ENCODE measurements at places on chromosomes 1 and 21.

DNA sequence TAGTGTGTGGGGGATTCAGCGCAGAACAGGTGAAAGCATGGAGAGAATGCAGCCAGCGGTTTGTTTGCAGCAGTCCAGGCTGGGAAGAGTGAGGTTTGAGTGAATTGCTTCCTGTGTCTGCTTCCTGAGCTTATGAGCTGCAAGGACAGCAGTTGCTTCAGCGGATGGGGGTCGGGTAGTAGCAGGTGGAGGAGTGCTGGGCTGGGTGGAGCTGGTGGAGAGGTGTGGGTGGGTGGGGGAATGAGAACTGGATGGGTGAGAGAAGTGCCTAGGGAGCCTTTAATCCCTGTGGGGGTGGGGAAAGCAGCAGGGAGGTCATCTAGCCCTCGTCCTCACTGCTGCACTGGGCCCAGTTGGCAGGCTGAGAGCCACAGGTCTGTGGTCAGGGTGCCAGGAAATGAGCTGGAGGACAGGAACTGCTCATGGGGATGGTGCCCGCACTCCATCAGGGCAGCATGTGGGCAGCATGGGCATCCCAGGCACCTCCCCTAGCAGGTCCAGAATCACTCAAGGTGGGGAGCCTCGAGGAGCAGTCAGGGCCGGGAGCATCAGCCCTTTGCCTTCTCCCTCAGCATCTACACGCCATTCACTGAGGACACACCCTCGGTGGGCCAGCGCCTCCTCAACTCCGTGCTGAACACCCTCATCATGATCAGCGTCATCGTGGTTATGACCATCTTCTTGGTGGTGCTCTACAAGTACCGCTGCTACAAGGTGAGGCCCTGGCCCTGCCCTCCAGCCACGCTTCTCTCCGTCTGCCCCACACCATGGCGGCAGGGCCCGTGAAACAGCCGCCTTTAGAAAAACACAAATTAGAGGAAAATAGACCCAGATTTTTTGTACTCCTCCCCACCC is 14.8 kb downstream of the PSEN2 start:
- DNase-seq = no peak

DNA sequence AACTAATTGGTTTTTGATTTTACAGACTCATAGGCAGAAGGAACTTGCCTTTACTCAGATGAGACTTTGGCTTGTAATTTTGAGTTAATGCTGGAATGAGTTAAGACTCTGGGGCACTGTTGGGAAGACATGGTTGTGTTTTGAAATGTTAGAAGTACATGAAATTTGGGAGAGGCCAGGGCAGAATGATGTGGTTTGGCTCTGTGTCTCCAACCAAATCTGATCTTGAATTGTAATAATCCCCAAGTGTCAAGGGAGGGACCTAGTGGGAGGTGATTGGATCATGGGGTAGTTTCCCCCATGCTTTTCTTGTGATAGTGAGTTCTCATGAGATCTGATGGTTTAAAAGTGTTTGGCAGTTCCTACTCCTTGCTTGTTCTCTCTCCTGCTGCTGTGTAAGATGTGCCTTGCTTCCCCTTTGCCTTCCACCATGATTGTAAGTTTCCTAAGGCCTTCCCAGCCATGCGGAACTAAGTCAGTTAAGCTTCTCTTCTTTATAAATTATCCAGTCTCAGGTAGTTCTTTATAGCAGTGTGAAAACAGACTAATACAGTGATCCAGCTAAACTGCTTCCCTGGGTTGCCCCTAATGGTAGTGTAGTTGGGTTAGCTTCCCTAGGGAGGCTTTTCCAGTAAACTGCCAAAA is 10.2 kb downstream of the CPT2 start:
- DNase-seq = peak; percentile 9

GRCh38 chr21:27382404-27382803 is 415.5 kb upstream of the ADAMTS5 start:
- DNase-seq = no peak

DNA sequence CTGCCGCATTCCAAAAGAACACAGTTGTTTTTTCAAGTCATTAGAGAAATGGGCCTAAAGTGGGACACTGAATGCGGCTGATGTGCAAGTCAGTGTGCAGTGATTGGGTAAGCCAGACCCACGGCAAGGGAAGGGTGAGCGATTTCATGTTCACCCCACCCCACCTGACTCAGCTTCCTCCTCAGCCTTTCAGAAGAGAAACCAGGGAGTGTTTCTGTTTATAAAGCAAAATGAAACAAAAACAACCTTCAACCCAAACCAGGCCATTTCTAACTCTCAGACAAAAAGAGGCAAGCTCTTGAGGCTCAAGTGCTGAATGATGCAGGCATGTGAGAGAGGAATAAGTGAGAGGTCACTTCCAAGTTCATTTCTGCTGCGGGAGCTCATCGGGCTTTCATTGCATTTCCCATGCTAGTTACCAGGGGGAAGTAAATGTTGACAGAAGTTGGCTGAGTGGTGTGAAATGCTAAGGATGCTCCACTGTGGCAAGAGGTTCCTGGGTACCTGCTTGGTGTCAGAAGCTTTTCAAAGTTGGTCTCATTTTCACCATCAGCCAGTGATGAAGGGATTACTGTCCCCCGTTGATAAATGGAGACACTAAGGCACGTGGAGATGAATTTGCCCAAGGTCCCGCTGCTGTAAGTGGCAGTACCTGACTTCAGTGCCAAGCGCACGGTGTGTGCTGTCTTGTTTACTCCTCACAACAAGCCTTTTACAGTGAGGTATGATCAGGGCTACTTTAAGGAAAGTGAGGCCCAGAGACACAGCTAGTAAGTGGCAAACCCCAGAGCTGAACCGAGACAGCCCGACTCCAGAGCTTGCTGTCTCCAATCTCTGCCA is 29.1 kb downstream of the STPG1 start:
- DNase-seq = peak; percentile 67

Measured in stimulated activated CD8-positive, alpha-beta memory T cell treated with anti-CD3 and anti-CD28 coated beads, Interleukin-4, amount 100 ng/mL, for 48 hours (primary cell).